ENCODE measurements at places on chromosomes 4 and X.

DNA sequence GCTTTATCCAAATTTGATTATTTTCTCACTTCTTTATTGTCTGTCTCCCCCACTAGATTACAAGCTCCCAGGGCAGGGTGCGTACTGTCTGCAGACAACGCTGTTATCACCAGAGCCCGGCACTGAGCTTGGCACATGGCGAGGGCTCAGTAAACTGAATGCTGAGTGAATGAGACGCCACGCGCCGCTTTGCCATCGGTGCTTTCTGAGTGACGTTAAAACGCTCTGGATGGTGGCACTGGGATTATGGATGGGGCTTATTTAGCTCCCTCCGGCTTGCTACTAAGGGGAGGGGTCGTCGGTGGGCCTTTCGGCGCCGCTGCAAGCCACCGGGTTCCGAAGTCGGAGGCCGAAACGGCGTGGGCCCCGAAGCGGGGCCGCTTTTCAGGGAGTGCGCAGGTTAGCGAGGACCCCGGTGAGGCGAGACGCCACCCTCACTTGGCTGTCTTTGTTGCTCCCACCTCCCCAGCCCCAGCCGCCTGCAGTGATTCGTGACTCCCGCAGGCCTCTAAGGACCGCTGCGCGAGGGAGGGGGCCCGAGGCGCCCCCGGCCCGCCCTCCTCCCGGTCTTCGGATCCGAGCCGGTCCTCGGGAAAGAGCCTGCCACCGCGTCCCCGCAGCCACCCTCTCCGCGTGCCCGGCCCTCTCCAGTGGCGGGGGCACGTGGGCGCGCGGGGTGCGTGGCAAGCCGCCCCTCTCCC lies 569 bp upstream of the FHL1 start:
- no peak for DNase-seq

DNA sequence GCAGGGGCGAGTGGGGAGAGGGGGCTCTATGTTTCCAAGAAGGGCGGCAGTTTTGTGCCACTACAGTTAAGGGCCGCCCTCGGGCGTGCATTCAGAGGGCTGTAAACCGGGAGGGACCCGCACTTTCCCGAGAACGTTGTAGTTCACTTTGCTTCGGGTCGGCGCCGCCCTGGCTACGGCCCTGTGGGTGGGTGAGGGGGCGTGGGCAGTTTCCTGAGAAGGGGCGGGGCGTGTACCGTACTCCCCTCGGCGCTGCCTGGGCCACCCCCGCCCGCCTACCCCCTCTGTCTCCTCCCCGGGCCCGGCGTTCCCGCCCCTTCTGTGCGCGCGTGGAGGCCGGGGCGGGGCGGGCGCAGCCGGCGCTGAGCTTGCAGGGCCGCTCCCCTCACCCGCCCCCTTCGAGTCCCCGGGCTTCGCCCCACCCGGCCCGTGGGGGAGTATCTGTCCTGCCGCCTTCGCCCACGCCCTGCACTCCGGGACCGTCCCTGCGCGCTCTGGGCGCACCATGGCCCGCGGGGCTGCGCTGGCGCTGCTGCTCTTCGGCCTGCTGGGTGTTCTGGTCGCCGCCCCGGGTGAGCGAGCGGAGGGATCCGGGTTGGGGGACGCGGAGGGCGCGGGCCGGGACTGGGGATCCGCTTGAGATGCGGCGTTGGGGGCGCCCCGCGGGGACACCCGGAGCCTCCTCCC lies at the start of gene CD99:
Gene CD99 (plus strand): TSS at position 440 of the 687 bp plus-strand sequence. CDS start 66 bp downstream, at position 506.
- DNase-seq = peak; percentile 75

GRCh38 chr4:77226939-77227705 lies 70.1 kb downstream of the CCNG2 start:
- no peak for DNase-seq

GRCh38 chr4:124432500-124432899 lies 280.0 kb downstream of the ANKRD50 start:
- peak; percentile 61 for DNase-seq

DNA sequence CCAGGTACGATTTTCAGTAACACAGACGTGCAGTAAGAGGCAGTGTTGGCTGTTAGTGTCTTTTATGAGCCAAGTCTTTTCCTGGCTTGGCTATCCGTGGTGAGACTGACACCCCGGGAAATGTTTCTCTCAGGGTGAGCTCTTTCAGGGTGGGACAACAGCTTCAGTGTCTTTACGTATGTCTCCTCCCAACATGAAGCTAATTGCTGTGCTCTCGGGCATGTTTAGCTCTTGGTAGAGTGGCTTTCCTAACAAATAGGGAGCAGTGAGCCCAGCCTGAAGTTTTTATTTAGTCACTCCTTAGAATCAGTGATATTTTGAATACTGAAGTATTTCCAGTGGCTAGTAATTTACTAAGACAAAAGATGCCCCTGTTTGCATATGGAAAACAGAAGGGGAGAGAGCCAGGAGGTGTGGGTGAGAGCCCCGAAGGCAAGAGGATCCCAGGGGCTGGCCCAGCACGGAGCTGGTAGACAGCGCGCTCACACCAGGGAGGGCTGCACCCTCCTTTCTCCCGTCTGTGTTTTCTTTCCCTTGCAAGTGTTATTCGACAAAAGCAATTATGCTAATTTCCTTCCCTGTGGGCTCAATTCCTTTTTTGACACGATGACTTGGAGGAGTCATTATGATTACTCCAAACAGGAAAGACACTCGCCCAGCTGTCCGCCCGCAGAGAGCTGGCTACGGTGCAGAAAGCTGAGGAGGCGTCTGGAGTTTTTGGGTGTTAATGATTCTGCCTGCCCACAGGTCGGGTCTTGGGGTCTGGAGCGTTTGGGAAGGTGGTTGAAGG lies 47.7 kb downstream of the PDGFRA start:
- no peak for DNase-seq

- DNase-seq = no peak
Observed at GRCh38 chr4:155025762-155026457, 182.5 kb upstream of the NPY2R start.

- no peak for DNase-seq
Observed at GRCh38 chrX:30874851-30875250, 14.2 kb downstream of the TAB3 start.

DNA sequence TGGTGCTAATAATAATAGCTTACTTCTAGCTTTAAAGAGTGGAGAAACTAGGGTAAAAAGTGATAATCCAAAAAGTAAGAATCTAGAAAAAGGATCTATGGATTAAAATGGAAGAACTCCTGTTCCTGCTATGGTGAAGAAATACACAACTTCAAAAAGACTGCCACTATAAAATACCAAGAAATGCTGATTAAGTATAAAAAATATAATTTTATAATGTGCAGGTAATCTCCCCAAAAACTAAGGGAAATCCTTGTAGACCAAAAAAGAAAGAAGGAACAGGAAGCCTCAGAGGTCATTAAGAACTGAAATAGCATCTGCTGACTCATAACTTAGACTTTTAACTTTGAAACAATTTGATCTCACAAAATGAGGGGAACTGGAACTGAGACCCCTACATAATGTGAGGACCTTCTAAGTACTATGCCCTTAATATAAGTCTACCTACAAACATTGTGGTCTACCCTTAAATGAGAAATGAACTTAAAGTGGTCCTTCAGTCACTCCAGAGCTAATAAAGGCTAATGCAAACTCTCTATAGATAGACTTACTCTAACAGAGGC lies 50.6 kb upstream of the SRPX start:
- DNase-seq = no peak

DNA sequence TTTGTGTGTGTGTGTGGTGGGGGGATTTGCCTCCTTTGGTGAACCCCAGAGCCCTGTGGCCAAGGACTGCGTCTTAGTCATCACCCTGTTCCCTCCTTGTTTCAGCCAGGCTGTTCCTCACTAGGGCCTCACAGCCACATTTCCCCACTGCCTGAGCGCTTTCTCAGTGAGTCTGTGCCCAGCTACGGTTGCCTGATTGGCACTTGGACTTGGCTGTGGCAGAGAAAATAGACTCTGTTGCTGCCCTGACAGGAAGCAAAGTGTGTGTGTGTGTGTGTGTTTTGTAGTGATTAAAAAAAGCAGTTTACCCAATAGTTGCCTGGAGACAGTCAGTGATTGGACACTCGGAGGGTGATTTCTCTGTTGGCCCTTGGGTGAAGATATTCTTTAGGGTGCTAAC lies 113.0 kb downstream of the UCHL1 start:
- no peak for DNase-seq

DNA sequence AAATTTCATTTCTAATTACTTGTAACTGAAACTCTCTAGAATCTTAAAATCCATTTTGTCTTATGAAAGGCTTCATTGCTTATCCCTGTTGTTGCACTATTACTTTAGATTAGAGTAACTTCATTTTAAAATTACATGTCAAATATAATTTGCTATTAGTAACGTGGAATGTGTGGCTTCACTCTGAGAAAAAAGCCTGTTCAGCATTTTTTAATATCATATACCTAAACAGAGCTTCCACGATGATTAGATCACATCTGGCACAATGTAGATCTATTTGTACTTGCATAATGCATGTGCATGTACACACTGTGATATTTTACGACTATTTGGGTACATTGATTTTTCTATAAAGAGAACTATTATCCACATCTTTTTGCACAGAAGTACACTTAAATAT lies 648.1 kb downstream of the RPA4 start:
- no peak for DNase-seq

DNA sequence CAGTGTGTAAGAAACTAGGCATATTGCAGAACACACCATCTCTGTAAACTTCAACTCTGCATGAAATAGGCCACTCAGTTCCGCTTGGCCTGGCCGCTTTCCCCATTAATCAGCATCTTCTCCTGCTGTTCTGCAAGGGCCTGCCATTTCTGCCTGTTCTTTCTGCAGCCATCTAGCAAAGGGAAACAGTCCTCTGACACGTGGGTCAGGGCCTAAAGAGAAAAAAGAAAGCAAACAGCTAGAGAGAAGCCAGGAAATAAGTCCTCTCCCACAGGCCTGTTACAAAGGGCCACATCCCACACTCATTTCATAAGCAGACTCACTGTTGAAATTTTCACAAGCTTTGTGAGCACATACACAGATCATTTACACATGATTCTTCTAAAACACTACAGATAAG lies 130.1 kb downstream of the PDE5A start:
- no peak for DNase-seq

- no peak for DNase-seq
Observed at GRCh38 chrX:23785580-23785979, 2.6 kb downstream of the SAT1 start.

DNA sequence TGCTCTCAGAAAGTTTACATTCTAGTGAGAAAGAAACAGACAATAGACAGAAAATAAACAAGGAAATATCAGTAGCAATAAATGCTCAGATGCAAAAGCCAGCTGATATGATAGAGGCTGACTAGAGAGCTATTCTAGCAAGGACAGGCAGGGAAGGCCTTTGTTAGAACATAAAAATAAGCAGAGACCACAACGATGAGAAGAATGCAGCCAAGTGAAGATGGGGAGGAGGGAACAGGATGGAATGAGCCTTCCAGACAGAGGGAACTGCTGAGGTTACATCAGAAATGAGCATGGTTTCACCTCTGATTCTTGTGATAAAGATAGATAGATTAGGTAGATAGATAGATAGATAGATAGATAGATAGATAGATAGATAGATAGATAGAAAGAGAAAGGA lies 7.6 kb upstream of the SOWAHB start:
- peak; percentile 79 for DNase-seq

GRCh38 chrX:109398833-109399232 lies 83.1 kb downstream of the GUCY2F start:
- no peak for DNase-seq

DNA sequence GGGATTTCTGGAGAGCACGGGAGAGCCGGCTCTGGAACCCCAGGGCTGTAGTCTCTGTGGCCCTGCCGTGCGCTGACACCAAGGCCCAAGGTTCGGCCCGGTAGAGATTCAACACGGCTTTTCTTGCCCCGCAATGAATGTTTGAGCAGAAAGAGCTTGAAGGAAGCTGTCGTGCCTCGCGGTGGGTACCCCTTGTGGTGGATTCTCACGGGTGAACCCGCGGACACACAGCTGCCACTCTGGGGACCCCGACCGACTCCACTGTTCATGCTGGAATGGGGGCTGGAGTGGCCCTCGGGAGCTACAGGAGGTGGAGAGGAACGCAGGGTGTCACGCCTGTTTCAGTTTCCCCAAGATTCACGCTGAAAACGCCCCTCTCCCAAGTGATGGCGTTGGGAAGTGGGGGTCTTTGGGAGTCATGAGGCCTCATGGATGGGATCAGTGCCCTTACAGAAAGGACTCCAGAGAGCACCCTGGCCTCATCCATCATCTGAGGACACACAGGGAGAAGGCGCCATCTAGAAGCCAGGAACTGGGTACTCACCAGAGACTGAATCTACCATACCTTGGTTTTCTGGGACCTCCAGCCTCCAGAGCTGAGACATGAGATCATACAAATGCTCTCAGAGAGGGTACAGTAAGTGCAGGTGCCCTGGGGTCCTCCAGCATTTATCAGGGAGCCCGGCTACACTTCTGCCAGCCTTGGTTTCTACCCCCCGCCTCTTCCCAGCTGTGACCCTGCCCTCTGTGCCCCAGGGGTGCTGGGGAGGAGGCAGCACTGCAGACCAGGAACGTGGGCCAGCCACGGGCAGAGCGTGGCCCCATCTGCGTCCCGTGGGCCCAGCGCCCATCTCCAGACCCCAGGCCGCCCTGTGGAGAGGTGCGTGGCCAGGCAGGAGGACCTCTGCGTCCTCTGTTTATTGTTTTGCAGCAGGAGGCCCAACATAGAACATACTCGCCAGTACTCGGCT lies 6.4 kb downstream of the SLC25A6 start:
- no peak for DNase-seq

GRCh38 chrX:13341491-13342101 lies 21.7 kb upstream of the ATXN3L start:
- no peak for DNase-seq

DNA sequence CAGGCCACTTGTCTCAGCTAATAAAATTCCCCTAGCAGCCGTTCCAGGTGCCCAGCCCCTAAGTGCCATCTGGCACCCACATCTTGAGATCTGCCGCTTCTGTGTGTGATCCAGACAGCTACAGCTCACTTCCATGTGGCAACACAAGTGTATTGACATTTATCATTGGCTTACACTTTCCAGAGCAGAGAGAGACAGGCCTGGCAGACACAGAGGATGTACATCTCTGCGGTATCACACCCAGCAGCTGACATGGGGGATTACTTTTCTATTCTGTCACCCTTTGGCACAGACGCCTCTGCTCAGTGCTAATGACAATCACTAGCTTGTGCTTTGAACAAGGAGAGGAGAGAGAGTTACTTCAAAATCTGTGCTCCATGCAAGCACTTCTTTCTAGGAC lies 195.9 kb downstream of the KDR start:
- no peak for DNase-seq

- no peak for DNase-seq
Observed at GRCh38 chr4:87580057-87580456, 28.3 kb upstream of the DSPP start.

- no peak for DNase-seq
Observed at GRCh38 chr4:4752576-4753401, 106.7 kb upstream of the MSX1 start.

DNA sequence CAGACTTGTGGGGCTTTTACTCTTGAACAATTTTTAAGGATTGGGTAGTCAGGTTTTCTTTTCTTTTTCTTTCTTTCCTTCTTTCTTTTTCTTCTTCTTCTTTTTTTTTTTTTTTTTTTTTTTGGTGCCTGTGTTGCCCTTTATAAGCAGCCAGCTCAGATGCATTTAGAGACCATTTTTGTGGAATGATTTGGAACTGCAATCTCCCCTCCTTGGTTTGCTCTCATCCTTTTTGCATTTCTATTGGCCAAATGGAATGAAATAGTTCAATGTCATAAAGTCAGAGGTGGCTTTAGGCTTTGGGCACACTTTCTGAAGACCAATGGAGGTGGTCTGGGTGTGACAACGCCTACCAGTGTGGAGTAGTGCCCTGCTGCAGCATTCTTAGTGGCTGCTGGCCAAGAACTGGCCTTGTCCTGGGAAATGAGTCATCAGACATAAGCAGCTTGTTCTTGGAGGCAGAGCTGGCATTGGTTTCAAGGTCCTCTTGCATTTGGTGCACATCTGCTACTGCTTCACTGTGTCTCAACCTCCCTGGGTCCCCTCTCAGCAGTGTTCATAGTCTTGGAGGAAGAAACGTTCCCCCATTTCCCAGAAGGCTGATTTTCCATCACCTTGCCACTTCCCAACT lies 84.5 kb downstream of the CT47B1 start:
- DNase-seq = no peak
